ENCODE measurements at places on chromosomes 16 and 17.
A peak's percentile ranks its signal among the peaks of the same experiment; 100 is the strongest.

DNA sequence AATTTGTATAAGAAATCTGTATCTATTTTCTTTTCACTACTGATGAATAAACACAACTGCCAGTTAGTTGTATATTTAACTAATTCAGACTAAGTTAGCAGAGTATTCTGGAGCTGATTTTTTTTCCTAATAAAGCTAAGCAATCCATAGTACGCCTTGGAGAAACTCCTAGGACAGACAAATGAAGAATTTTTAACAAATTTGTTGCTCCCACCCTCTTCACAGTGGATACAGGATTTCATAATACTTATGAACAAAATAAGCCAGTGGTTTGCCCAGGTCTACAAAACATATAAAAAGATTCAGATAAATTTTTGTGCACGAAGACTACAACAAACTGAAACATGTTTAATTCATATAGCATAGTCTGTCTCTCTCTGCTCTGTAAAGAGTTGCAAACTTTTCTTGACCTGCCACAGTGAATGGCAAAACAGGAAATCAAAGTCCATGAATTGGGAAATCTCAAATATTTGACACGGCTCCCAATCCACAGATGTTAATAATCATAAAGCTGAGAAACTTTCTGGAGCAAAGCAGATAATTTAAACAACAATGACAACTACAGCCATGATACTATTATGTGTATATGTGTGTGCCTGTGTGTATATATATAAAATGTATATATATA is 594 bp upstream of the ABCA6 start:
- no peak for DNase-seq

- no peak for DNase-seq
Measured at GRCh38 chr17:53227514-53227913, 595.2 kb upstream of the KIF2B start.

DNA sequence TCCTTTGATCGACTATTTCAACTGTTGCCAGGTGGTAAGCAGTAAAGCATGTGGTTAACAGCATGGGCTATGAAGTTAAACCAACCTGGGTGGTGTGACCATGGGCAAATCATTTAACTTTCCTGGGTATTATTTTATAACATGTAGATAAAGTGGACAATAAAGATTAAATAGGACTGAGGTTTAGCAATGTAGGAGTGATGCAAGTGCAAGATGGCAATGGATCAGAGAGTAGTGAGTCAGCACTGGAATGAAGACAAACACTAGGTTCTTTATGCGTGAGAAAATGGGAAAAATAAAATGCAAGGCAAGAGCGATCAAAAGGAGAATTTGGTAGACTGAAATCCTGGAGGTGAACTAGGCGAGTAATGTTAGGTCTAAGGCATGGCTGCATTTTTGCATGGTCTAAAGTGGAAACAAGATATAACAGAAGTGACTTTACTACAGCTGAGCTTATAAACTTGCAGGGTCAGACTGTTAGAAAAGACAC is 222.4 kb upstream of the AXIN2 start:
- DNase-seq = no peak

DNA sequence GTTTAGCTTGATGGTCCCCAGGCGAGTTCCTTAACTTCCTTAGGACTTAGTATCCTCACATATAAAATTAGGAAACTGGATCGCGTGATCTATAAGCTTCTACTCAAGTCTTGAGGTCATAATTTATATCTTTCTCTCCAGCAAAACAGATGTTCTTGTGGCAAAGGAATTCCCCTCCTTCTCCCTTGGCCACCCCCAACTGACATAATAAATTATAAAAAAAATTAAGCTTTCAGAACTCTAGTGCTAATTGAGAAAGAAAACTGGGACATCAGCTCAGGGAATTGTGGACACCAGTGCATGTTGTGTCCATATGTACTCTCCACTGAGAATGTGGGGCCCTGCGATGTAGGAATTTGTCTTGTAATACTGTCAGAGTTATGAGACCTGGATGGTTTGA is 13.5 kb downstream of the GNAO1 start:
- DNase-seq = no peak

GRCh38 chr17:34628879-34629278 is 49.5 kb downstream of the TMEM132E start:
- no peak for DNase-seq

DNA sequence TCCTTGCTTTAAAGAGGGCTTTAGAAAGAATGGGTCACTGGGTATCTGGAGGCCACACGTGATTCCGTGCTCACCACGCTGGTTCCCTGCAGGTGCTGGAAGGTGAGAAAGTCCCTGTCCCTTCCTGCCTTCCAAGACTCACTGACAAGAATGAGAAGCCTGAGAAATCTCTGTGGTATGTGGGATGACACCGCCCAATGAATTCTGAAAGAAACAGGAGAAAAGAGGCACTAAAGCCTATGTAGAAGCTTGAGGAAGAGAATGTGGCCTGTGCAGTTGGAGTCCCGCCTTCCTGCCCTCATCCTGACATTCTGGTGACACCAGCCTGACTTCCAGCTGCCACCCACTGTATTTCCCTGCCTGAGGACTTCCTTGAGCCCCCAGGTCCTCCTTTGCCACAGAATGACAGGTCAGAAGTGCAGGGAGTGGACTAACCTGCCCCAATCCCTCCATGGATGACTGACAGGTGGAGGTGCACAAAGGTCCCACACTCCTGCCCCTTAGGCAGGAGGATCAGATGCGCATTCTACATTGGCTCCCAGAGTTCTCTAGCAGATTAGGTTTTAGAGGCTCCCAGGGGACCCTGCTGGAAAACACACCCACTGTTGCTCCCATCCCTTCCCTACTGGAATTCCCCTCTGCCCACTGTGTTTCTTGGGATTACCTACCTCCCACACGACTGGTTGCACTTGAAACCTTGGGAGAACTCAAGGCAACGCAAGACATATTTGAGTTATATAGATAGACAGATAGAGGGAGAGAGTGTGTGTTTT is 38.6 kb upstream of the TENT4B start:
- no peak for DNase-seq

- no peak for DNase-seq
Measured at GRCh38 chr16:84547546-84548061, 43.1 kb upstream of the MEAK7 start.

DNA sequence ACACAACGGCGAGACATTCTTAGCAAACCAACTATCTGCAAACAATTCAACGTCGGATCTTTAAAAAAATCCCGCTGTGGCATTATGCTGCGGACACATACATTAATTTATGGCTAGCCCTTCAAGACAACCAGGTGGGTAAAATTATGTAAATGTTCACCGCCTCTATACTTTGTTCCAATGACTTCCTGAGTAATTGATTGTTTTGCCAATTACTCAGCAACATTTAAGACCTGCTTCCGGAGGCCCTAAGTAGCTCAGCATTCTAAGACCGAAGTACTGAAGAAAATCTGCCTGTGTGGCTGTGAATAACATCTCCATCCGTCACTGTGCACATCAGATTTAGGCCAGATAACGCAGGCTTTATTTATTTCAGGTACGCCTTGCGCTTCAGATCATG is 23.3 kb downstream of the QPRT start:
- no peak for DNase-seq

- DNase-seq = no peak
Measured at GRCh38 chr17:31089471-31089870, 5.3 kb upstream of the NF1 start.

DNA sequence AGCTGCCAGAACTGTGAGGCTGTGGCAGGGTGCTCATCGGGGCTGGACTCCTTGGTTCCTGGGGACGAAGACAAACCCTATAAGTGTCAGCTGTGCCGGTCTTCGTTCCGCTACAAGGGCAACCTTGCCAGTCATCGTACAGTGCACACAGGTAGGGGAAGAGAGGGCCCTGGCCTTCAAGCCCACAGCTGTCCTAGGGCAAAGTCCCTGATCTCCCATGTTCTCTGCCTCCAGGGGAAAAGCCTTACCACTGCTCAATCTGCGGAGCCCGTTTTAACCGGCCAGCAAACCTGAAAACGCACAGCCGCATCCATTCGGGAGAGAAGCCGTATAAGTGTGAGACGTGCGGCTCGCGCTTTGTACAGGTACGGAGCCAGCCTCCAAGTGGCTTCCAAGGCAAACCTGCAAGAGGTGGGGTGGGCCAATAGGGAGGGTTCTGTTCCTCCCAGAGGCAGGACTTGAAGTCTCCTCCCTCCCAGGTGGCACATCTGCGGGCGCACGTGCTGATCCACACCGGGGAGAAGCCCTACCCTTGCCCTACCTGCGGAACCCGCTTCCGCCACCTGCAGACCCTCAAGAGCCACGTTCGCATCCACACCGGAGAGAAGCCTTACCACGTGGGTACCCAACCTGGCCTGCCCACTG is 3.7 kb downstream of the BCL6B start:
- no peak for DNase-seq

GRCh38 chr16:1541293-1542165 is 8.1 kb downstream of the TMEM204 start:
- no peak for DNase-seq

- DNase-seq = no peak
Measured at GRCh38 chr16:78443542-78444364, 344.3 kb downstream of the WWOX start.

DNA sequence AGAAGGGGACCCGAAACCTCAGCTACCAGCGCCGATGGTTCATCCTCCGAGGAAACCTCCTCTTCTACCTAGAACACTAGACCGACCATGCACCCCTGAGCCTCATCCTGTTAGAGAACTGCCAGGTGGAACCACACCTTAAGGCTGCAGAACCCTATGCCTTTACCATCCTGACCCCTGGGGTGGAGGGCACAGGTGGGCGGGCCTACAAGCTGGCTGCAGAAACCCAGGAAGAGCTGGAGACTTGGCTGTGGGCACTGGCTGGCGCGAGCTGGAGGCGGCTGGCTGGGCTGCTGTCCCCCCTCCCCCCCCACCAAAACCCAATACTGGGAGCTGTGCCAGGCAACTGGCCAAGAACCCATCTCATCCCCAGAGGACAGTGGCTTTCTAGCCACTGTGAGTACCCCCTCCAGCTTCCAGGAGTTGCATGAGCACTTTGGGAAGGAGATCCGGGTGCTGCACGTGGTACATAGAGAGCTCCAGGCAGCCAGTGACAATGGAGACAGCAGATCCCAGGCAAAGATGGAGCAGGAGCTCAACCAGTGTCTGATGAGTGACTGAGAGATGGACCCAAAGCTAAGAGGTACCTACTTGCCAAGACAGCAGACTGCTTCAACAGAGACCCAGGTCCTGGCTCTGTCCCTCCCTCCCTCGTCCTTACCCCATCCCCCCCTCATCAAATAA is 1.4 kb upstream of the CD2BP2 start:
- DNase-seq = peak; percentile 26

- no peak for DNase-seq
Measured at GRCh38 chr17:40832840-40833239, 10.4 kb upstream of the KRT10 start.

DNA sequence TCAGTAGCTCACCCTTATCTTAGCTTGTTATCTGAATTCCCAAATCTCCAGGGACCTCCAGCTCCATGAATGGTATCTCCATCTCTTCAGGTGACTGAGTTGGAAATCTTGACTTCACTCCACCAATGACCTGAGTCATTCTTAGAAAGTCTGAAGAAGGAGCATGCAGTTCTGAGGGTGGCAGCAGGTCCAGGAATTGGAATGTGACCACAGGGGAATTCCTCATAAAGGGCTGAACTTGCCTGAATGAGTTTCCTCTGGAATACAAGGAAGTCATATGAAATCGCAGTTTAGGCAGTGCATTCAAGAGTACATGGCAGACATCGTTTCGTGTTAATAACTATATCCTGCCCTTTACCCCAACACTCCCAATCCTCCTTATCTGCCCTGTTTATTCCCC is 12.5 kb upstream of the PYY start:
- no peak for DNase-seq

GRCh38 chr16:76749780-76750375 is 441.1 kb upstream of the MON1B start:
- no peak for DNase-seq

- no peak for DNase-seq
Measured at GRCh38 chr16:84907575-84907974, 87.8 kb downstream of the CRISPLD2 start.

DNA sequence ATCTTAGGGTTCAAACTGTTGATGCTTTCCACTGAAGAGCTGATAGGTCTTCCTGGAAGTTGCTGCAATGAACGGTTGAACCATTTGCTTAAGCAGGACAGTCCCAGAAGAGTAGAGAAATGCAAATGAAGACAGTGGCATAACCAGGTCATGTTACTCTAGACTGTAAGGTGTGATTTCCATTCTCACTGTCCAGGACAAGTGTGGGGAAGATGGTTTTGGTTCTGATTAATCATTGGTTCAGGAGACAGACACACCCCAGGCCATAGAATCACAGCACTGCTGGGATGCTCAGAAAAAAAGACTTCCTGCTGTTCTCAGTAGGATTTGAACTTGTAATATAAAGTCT is 34.8 kb upstream of the XYLT2 start:
- no peak for DNase-seq

DNA sequence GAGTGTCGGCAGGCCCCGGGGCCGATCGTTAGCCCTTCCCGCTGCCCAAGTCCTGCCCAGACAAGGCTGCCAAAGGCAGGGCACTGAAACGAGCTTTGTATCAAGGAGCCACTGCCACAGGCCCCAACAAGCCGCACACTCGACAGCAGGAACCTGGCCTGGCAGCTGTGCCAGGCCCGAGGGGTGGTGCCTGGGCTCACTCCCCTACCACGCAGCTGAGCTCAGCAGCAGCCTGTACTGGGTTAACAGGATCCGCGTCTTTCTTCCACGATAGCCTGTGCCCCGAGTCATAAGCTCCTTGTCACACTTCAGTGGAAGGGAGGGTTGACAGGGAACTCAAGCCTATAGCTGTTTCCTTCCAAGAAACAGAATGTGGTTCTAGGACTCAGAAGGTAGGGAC is 87.9 kb downstream of the ABR start:
- peak; percentile 53 for DNase-seq

GRCh38 chr17:80805032-80805751 is 186.4 kb upstream of the CHMP6 start:
- DNase-seq = no peak

DNA sequence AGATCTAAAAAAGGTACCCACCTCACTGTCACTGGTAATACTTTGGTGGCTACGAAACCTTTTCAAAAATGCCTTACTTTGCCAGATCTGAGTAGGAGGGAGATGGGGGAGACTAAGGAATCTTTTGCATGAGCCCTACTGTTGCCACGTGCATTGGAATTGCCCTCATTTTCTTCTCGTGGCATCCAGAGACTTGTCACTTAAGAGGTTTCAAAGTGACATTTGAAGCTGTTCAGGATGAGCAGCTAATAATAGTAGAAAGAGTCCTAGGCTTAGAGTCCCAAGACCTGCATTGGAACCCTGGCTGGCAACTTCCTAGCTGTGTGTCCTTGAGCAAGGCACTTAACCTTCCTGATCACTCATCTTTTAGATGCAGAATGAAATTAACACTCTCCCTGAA is 43.5 kb downstream of the GPRC5B start:
- DNase-seq = no peak

DNA sequence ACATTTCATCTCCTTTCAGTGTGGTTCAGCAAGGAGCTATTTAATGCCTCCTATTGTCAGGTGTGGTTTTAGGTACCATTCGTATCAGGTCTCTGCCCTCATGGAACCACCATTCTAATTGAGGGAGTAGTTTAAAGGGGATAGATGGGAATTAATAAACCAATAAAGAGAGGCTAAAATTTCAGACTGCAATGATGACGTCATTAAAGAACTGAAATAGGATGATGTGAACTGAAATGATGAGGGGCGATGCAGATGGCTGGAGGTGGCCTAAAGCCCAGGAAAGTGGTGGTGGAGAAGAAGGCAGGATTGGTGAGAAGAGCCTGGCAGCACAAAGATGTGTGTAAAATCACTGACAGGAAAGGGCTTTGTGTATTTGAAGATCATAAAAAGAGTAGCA is 148.9 kb upstream of the RBFOX1 start:
- no peak for DNase-seq

- DNase-seq = no peak
Measured at GRCh38 chr17:28475151-28475900, 1.9 kb downstream of the SLC13A2 start.
